Stimulated activated CD4-positive, alpha-beta T cell treated with anti-CD3 and anti-CD28 coated beads, Interleukin-15, amount 100 ng/mL, for 1 hour (primary cell): ENCODE measurements at places on chromosomes 11 and 22.

GRCh38 chr11:92698742-92699141 lies 270.7 kb upstream of the MTNR1B start:
- no peak for DNase-seq

DNA sequence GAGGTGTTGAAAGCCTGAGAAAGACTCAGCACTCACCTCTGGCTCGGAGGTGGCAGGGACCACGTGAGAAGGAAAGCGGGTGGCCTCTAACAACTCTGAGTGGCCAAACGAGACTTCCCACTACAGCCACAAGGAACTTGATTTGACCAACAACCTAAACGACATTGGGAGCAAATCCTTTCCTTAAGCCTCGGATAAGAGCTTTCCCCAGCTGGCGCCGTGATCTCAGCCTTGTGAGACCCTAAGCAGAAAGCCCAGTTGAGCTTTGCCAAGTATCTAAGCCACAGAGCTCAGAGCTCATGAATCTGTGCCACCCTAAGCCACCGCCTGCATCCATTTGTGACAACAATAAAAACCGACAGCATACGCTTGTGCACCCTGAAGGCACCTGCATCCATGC lies 636.0 kb downstream of the TBC1D22A start:
- no peak for DNase-seq

GRCh38 chr22:23911318-23911980 lies 17.3 kb downstream of the MIF start:
- no peak for DNase-seq

- no peak for DNase-seq
Observed at GRCh38 chr11:33775832-33776470, 1.6 kb upstream of the FBXO3 start.
